NCI-H446 treated with DMSO at 0.1 percent for 48 hours (cell line): ENCODE measurements at places on chromosomes 3 and 15.
A peak's percentile ranks its signal among the peaks of the same experiment; 100 is the strongest.

GRCh38 chr3:102178817-102179216, 256.0 kb upstream of the ZPLD1 start:
- no peak for DNase-seq

DNA sequence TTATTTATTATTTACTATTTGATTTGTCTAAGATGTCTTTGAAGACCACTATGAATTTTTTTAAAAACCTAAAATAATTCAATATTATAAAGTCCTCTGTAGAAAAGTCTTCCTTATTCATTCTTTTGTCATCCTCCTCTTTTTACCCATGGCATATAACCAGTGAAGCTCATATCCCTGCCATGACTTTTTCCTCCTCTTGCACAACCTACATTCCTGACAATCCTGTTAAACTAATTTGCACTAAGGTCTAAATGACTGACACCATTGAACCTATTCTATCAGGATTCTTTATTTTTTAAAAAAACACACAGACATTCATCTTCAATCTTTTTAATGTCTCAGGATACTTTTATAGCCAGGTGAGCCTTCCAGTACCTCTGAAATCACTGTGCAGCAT, 159.9 kb upstream of the SLC2A2 start:
- DNase-seq: no peak

GRCh38 chr3:178005961-178006360, 530.3 kb upstream of the KCNMB2 start:
- no peak for DNase-seq

GRCh38 chr3:4504340-4505261, 11.5 kb downstream of the ITPR1 start:
- DNase-seq: peak; percentile 30

DNA sequence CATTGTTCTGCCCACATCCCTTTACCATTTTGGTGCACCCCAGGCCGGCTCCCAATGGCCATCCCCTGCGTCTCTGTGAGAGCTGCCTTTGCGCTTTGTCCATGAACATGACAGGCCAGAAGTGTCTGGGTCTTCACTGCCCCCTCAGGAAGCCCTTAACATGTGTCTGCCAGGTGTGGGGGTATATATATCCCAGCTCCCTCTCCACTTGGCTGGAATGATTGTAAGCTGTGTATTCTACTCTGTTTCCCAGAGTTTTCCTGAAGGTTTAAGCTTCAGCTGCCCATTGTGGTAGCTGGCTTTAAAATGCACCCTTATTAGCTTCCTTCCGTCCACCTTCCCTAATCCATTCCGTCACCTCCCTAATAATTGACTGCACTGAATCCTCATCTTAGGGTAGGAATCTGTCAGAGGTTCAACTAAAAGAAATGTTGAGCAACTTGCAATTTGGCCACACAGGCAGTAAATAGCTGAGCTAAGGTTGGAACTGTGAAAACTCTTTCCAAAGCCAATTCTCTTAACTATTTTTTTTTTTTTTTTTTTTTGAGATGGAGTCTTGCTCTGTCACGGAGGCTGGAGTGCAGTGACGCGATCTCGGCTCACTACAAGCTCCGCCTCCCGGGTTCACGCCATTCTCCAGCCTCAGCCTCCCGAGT, 30.4 kb upstream of the UBE2E1 start:
- no peak for DNase-seq

- no peak for DNase-seq
Observed at GRCh38 chr15:48021336-48022086, 99.3 kb upstream of the SLC24A5 start.

- no peak for DNase-seq
Observed at GRCh38 chr3:85979034-85979433, 1011.9 kb downstream of the VGLL3 start.

DNA sequence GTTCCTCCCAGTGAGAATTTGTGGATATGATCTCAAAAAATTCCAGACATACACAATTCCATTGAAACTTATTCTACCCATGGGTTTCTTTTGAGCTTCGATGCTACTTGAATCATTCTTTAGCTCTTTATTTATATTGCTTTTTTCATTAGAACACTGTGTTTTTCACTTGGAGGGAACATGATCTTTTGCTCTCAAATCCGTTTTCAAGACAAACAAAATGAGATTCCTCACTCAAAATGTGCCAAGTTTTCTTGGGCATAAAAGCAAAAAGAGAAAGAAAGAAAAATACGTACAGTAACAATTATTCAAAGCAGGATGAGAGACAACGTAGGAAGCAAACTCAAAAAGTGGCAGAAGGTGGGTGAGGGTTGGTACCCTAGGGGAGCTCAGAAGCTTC, 118.8 kb upstream of the PDZRN3 start:
- no peak for DNase-seq

GRCh38 chr3:62128051-62128450, 245.3 kb downstream of the FEZF2 start:
- no peak for DNase-seq

- DNase-seq: no peak
Observed at GRCh38 chr3:171643681-171644080, 166.6 kb downstream of the PLD1 start.

- no peak for DNase-seq
Observed at GRCh38 chr15:88139936-88140335, 116.6 kb downstream of the NTRK3 start.

- no peak for DNase-seq
Observed at GRCh38 chr3:182729903-182730674, 63.2 kb upstream of the ATP11B start.

GRCh38 chr3:22296601-22297000, 545.6 kb upstream of the ZNF385D start:
- no peak for DNase-seq

DNA sequence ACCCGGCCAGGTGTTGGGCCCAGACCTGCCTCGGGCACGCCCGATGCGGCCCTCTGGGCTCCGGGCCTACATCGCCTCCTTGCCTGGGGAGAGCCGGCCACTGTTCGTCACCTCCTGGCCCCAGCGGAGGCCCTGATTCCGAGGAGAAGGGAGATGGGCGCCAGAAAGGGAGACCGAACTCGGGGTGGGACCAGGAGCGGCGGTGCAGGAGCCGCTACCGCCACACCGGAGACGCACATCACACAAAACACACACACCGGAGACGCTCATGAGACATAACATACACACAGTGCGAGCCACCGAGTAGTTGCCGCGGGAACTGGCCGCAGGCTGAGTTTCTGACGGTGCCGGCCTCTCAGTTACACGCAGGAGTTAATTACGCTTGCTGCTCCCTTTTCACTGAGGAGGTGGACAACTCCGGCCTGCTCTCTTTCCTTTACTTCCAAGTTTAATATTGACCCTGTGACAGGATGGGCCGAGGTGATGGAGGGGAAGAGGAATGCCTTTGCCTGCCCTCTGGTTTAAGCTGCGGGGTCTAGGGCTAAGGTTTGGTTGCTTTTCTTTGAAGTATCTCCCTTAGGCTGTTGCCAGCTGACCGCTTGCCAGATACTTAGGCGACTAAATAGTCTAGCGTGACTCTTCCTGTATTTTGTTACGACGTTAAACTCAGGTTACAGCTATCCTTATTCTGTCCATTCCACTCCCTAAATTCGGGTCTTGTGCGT, 570 bp downstream of the PCNP start:
- DNase-seq: peak; percentile 14

DNA sequence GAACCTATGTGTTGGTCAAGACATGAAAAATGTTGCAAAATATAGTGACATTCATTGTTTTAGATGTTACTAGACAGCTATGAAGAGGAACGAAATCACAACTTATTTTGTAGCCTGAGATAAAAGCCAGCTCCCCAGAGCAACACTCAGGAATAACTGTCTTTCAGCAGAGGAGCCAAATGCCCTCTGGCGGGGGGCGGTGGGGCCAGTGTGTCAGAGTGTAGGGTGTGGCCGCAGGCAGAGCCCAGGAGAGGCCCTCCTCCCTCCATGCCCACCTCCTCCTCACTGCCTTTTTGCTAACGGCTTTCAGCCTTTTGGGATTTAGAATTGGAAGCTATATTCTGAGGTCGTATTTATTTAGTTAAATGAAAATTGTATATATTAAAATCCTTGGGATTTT, 16.9 kb downstream of the APOD start:
- no peak for DNase-seq

DNA sequence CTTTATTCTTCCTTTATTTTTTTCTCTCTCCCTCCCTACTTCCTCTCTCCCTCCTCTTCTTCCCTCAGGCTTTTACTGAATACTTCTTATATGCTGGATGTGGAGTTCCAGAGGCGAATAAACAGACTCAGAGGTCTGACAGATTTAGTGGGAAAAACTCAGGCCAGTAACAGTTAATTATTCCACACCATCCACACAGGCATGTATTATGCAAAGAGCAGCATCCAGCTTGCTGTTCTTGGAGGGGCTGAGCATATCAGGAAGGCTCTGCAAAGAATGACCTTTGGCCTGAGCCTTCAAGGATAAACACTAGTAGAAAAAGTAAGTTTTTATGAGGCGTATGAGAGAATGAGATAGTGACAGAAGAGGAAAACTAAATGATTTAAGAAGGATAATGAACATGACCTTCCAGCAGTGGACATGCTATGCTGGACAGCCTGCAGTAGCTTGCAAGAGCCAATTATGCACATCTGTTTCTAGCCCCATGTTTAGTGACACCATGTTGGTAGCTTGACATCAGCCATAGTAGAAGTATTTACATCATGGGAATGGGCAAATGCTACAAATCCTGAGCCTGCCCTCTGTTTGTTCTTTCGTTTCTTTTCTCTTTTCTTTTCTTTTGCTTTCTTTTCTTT, 387.4 kb downstream of the EPHB1 start:
- DNase-seq: no peak

DNA sequence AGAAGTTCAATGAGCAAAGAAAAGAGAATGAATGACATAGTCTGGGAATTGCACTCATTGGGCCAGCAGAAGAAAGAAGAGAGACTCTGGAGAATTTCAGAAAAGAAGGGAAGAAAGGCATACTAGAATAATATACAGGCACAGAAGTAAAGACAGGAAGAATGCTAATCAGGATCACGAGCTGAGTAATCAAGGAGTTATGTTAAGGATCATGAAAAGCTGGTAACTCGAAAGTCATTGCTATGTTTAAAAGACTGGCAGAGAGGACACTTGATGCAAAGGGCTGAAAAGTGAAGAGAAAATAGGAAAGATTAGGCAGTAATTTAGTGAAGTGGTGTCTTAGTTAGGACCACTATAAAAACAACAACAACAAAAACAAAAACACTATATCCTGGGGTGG, 284.1 kb downstream of the ZBBX start:
- DNase-seq: no peak

- no peak for DNase-seq
Observed at GRCh38 chr15:42133886-42134502, 22.4 kb downstream of the PLA2G4F start.

- DNase-seq: no peak
Observed at GRCh38 chr3:26838026-26838425, 215.5 kb downstream of the LRRC3B start.
